ENCODE measurements at places on chromosomes 12 and 14. TPM values are rescaled to one million over a fixed set of nuclear protein-coding genes. Genes with fewer than 3 reads are reported as not detected.

DNA sequence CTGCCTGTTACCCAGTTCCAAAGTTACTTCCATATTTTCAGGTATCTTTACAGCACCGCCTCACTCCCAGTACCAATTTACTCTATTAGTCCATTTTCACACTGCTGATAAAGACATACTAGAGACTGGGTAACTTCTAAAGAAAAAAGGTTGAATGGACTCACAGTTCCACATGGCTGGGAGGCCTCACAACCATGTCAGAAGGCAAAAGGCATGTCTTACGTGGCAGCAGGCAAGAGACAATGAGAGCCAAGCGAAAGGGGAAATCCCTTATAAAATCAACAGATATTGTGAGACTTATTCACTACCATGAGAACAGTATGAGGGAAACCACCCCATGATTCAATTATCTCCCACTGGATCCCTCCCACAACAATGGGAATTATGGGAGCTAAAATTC lies 9.8 kb downstream of the AREL1 start:
- no peak for DNase-seq

DNA sequence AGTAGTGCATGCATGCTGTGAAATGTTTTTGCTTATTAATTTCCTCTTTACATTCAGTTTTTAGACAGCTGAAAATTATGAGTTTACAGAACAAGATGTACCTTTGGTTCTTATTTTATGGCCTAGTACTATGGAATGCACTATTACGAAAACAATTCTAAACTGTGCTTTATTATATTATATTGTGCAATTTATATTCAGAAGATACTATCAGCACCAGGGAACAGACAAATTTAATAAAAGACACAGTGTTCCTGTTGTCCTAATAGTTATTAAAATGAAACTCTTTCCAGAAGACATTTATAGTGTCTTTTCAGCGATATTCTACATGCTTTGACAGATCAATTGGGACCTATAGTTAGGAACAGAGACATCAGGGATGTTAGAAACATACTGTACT lies 427.3 kb downstream of the BTG1 start:
- no peak for DNase-seq

DNA sequence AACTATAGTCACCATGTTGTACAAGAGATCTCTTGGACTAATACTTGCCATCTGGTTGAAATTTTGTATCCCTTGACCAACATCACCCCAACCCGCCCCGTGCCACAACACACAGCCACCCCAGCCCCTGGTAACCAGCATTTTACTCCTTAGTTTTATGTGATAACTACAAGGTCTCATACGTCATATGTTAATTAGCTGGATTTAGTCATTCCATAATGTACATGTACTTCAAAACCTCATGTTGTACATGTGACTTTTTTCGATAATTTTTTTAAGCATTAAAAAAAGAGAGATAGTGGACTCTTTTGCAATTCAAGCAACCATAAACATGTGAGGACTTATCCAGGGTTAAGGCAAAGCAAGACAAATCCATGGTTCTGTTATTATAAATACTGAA lies 773.4 kb upstream of the NOVA1 start:
- no peak for DNase-seq

- no peak for DNase-seq
Measured at GRCh38 chr14:52834440-52834842, 43.0 kb upstream of the GNPNAT1 start.

OR11H6 gene
- total RNA-seq, result not detected
